ENCODE measurements at places on chromosomes 13 and 19.

DNA sequence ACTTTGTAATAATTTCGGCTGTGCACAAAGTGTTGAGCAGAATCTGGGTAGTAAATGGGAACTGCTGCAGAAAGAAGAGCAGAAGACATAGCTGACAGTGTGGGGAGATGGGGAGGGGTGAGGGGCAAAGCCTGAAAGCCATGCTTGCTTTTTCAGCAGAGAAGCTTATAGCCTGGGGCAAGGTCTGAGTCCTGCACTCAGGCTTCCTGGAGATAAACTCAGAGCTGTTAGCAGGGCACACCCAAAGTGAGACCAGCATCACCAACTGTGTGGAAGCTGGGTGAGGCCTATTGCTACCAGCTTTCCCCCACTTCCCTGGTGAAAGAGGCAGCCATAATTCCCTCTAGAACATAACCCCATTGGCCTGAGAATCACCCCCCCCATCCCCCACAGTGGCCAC is 15.6 kb upstream of the LHFPL6 start:
- DNase-seq: no peak

- no peak for DNase-seq
These were observed 933 bp downstream of the TFPT start for GRCh38 chr19:54114340-54115108.

DNA sequence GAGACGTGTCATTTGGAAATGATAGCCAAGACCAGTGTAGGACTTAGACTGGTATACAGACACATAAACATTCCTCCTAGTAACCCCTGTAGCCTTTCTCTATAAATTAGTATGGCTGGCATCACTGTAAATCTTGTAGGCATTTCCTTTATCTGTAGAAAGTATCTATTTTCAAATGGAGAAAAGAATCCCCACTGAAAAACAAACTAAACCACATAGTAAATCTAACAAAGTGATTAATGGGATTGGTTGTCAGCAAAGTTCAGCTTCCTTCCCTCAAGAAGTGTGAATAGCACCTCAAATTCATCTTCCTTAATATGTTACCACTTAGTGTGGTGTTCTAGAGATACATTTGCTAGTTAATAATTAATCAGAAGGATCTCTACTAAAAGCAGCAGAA is 119.4 kb upstream of the NBEA start:
- DNase-seq: no peak

DNA sequence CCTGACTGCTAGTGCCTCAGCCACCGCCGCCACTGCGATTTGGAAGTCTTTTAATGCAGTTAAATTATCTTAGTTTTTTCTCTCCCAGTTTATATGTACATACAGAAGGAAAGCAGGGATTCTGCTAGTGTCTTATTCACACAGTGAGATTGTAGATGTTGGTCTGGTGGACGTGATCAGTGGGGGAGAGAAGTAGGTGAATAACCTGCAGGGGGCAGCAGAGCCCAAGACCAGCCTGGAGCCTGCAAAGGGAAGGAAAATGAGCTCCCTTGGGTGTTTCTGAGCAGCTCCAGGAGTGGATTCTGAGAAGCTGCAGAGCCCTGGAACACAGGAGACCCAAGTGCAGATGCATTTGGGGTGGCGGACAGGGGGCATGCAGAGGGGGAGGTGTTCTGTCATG is 26.3 kb downstream of the ZNF844 start:
- DNase-seq: no peak

- DNase-seq: no peak
These were observed 1.4 kb downstream of the EFNB2 start for GRCh38 chr13:106533943-106534638.

- no peak for DNase-seq
These were observed 14.8 kb upstream of the GPI start for GRCh38 chr19:34350161-34350561.

DNA sequence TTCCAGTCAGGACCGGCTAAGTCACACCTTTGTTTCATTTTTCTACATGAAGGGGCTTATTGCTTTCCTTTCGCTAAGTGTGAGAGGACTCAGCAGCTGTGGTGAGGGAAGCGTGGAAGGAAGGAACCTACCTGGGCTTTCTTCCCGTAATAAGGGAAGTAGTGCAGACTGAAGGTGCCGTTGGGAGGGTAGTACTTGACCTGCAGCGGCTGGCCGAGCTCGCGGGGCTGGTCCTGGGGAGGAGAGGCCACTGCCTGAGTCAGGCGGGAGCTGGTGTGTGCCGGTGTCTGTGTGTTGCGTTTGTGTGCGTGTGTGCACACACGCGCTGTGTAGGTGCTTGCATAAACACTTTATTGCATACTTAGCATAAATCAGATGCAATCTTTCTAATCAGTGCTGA is 7.7 kb downstream of the ATP4B start:
- DNase-seq: no peak

- no peak for DNase-seq
These were observed at the start of gene CERS1 for GRCh38 chr19:18895824-18896341. Gene CERS1, minus strand, starts transcription at chr19:18896158. Its CDS starts 86 bp downstream, at chr19:18896072.

- DNase-seq: no peak
These were observed 41.8 kb upstream of the DCUN1D2 start for GRCh38 chr13:113532156-113532806.

DNA sequence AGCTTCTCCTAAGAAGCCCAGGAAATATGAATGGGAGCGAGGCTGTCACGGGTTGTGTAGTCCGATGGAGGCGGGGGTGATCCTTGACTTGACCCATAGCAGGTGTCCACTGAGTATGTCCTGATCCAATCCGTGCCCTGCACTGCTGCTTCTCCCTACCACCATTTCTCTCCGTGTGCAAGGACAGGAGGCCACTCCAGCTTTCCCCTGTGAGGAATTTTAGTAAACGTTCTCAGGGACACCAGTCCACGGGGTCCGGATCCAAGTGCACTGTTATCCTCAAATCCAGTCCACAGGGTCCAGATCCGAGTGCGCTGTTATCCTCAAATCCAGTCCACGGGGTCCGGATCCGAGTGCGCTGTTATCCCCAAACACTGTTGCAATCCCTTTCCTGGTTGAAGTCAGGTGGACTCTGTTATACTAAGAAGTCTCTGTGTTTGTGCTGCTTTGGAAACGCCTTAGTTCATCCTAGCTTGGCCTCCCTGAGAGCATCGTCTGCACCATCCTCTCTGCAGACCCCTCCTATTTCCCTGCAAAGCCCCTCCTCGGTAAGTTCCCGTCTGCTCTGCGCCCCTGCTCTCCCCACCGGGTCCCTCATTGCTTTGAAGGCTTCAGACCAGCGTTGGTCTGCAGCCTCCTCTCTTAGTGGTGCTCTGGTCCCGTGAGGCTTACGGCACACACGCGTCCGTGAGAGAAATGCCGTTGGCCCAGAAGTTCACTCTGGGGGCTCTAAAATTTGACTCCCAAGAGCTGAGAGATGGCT is 303.5 kb downstream of the TEX29 start:
- DNase-seq: no peak

DNA sequence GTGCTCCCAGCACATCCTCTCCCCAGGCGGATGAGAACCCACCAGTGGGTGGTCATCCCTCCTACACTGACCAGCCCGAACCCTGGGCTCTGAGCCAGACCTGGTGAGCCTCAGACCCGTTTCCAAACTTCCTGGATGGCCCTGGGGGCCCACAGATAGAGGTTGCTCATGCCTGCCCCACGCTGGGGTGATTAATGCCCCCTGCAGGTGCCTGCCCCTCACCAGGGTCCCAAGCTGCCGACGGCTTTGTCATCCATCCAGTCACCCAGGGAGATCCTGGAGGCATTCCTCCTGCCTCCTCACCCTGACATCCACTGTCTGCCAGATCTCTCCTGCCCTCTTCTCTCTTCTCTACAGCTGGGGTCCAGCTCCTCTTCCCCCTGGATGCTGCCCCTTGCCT is 28.4 kb upstream of the PLA2G4C start:
- DNase-seq: no peak

- no peak for DNase-seq
These were observed 56.1 kb upstream of the FREM2 start for GRCh38 chr13:38630780-38631179.

DNA sequence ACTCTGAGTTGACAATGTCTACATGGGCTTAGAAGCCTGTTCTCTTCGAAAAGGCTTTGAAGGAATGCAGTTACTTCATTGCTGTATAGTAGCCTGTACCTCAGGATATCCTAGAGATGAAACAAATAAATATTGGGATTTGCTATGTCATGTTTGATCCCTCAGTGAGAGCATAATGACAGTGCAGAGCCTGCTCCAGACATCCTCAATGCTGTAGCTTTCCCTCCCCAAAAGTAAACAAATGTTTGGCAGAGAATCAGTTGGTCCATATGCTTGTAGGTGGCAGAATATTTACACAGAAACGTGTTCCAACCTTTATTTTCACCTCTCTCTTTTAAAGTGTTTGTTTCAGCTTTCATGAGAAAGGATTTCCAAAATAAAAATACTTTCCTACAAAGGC is 515.3 kb upstream of the SGCG start:
- no peak for DNase-seq

DNA sequence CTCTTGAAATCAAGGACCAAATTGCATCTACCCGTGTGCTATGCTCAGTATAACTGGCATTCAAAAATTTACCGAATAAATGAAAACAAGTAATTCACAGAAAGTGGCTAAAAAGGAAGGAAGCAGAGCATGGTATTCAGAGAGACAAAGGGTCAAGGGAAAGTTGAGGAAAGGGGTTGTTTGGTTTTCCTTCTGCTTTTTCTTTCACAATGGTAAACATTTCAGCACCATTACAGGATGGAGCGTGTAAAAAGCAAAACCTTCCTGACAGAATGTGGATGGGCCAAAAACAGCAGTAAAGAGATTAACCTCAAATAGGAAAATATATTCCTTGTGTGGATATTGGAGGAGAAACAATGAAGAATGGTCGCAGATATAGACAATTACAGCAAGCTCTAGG is 14.8 kb downstream of the DIAPH3 start:
- DNase-seq: no peak

- DNase-seq: no peak
These were observed 37.3 kb downstream of the NFIC start for GRCh38 chr19:3403489-3404323.

- no peak for DNase-seq
These were observed 238.9 kb downstream of the TSHZ3 start for GRCh38 chr19:31110336-31110735.

- DNase-seq: no peak
These were observed 13.4 kb downstream of the TM6SF2 start for GRCh38 chr19:19259741-19260140.

- no peak for DNase-seq
These were observed 625.2 kb upstream of the PCDH20 start for GRCh38 chr13:62040806-62041205.

DNA sequence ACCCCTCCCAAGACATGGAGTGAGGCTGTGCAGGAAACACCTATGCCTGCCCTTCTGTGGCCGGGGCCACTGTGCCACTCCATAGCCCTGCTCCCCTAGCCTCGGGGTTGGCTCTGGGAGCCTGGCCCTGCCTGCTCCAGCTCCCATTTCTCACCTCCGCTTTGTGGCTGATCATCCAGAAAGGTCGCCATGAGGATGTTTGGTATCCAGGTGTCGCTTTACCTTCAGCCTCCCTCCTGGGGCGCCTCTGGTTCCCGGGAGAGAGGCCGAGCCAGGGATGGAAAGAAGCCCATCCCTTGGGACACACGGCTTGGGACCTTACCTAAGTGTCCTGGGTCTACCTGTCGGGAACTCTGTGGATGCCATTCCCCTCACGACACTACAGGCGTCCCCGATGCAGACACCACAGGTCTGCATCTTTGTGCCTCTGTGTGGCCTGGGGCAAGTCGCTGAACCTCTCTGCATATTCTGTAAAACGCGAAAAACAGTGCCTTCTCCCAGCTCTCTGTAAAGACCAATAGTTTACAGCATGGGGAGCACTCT is 3.4 kb upstream of the MCF2L start:
- no peak for DNase-seq

- DNase-seq: no peak
These were observed 500 bp downstream of the SMIM24 start for GRCh38 chr19:3479834-3480215.

GRCh38 chr19:18985257-18985656 is 44.2 kb upstream of the HOMER3 start:
- no peak for DNase-seq

Data from esophagus squamous epithelium (tissue), 5 donors.